ENCODE measurements at places on chromosomes 1 and 21. TPM values are rescaled to one million over a fixed set of nuclear protein-coding genes. Genes with fewer than 3 reads are reported as not detected.

Gene OR14K1
- polyA plus RNA-seq: not detected

Gene ENAH
- polyA plus RNA-seq: 37.1 TPM

DNA sequence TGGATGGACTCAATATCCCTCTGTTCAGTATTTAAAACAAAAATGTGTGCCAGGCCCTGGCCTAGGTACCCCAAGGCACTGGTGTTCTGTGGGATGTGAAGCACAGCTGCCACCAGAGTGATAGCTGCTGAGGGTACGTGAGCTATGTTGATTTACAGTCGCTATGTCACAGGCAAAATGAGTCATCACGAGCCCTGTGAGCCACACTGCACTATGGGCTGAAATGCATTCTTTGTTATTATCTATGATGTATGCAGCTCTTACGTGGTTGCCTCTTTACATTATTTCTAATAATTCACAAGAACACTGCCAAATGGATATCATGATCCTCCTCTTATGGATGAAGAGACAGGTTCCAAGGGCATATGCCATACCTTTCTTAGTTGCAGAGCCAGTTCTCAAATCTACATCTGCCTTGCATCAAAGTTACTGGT, 2.1 kb downstream of the TEX38 start:
- DNase-seq: no peak

DNA sequence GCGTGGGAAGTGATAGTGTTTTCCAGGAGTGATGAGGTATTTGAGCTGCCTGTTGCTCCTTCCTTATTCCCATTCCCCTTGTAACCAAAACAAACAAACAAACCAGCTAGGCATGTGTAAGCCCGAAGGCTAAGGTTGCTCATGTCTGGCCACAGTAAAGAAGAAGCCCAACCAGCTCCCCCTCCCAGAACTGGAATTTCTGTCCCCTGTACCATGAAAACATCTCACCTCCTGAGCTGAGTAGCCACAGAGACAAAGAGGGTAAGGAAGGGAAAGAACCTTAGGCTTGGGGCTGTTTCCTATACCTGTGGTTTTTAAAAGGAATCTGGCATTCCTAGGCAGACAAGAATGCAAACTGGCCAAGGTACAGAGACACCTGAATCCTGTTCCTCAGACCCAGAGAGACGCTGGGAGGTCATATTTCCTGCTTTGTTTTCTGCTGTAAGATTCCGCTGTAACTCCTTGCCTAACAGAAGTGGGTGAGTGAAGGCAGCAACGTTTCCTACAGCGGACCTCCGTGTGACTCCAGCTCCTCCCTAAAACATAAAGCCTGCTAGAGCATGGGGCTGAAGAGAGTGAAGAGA, 41.7 kb upstream of the RAB4A start:
- DNase-seq: peak; percentile 86

- DNase-seq: no peak
These were observed 189.5 kb downstream of the PRDM16 start for GRCh38 chr1:3258386-3259003.
